Activated CD4-positive, alpha-beta T cell treated with anti-CD3 and anti-CD28 coated beads, Interleukin-2, Interleukin-4, amounts not matched to agents 100 ng/mL and 50 ng/mL, durations not matched to agents 16 hours and 8 hours (primary cell): ENCODE measurements at places on chromosomes 4 and X.

GRCh38 chrX:73979551-73980131 lies 324.3 kb upstream of the ZCCHC13 start:
- DNase-seq: no peak

- no peak for DNase-seq
Measured at GRCh38 chrX:136146614-136147314, 569 bp upstream of the FHL1 start.

DNA sequence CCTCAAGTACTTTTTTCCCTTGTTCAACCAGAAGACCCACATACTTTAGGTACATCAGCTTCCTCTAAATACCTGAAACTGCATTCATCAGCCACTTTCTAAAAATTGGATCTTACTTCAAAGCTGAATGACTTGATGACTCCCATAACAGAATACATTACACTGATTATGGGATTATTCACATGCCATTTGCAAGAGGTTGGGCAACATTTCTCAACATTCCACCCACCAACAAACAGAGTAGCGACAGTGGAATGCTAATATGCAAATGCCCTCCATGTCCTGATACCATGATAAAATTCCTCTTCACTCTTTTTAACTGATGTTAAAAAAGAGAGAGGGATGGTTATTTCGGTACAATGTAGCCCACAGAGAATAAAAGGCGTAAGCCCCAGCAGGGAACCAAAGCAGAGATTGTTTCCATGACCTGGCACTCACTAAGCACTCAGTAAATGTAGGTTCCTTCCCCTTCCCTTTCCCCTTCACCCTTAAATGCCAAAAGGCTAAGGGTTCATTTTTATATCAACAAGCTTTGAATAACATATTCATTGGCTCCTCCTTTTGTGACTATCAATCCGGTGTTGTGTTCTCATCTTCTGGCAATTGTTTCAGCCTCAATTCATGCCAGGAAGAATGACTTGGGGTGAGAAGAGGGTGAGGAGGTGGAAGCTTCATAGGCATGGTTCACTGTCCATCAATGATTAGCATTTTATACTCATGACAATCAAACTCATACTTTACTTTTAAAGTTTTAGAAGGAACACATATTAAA lies 317.2 kb downstream of the DHX15 start:
- no peak for DNase-seq

- peak; percentile 40 for DNase-seq
Measured at GRCh38 chr4:35975617-35976355, 268.5 kb downstream of the ARAP2 start.

GRCh38 chr4:17055788-17056187 lies 157.3 kb upstream of the LDB2 start:
- no peak for DNase-seq
